ENCODE measurements at places on chromosomes 6 and 20.

GRCh38 chr20:42027746-42028268 is 409.6 kb upstream of the CHD6 start:
- no peak for DNase-seq

DNA sequence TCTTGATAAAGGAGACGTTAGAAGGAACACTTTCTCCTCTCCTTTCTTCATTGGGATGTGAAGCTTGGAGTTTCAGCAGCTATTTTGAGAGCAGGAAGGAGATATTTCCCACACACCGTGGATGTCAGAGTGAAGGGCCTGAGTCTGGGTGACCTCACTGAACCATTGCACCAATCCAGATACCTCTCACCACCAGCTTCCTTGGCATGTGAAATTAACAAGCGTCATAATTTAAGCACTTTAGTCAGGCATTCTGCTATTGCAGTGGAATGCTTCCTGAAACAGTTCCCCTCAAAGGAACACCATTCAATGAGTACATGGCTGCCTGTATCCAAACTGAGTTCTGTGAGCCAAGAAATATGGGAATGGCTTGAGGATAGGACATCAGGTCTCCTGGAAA is 83.7 kb downstream of the CHMP4B start:
- DNase-seq: no peak

DNA sequence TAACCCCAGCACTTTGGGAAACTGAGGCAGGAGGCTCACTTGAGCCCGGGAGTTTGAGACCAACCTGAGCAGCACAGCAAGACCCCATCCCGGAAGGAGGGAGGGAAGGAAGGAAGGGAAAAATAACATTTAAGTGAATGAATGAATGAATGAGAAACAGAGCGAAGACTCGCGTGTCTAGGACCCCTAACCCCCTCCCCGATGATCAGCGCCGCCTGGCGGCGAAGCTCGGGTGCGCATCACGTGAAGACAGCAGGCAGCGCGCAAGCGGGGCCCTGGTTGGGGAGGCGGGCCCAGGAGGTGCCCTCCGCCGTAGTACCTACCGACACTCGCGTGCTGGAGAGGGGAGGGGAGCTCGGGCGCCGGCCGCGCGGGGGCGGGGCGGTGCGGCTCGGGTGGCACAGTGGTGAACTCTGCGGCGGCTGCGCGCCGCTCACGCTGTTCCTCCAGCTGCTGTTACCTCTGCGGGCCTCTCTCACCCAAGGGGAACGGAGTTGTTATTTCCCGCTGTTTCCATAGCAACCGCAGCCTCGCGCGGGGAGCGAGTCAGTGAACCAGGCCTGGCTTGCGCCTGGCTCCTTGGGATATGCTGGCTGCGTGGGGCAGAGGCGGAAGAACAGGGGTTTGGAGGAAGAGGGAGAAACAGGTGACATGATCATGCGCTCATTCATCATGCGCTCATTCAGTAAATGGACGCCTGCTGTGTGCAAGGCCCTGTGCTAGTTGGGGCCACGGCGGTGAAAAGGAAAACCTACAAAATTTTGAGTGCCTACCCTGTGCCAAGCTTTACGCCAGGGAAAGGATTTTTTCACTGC is 2.0 kb upstream of the DCDC2 start:
- peak; percentile 59 for DNase-seq

- DNase-seq: no peak
Observed at GRCh38 chr6:149031859-149032598, 285.2 kb downstream of the UST start.

- no peak for DNase-seq
Observed at GRCh38 chr6:29667158-29667557, 10.3 kb downstream of the MOG start.
